ENCODE measurements at places on chromosomes 7 and 10. TPM values are rescaled to one million over a fixed set of nuclear protein-coding genes. Genes with fewer than 3 reads are reported as not detected.

Gene ZNF775
- 14.9 TPM for total RNA-seq

Gene GPRIN2
- 20.3 TPM for total RNA-seq

Gene COL1A2
- total RNA-seq = 2,739 TPM

Gene GPR85
- total RNA-seq = 1.8 TPM

Gene CARD11
- 9.8 TPM for total RNA-seq

Gene VENTX
- 0.09 TPM for total RNA-seq

Gene SFTPA1
- total RNA-seq = not detected

Gene SUN3
- total RNA-seq = not detected

Gene KIAA1217
- total RNA-seq = 167 TPM

Gene EEPD1
- total RNA-seq = 20.1 TPM

Gene FGF8
- not detected for total RNA-seq

Gene CALHM2
- 5.6 TPM for total RNA-seq

Gene RGS10
- 15.4 TPM for total RNA-seq

All from mesothelial cell of epicardium (in vitro differentiated cells).